ENCODE measurements at places on chromosomes 5 and 9. TPM values are rescaled to one million over a fixed set of nuclear protein-coding genes. Genes with fewer than 3 reads are reported as not detected.
A peak's percentile ranks its signal among the peaks of the same experiment; 100 is the strongest.

The TEK gene
- not detected for total RNA-seq

The TTC1 gene
- 66.4 TPM for total RNA-seq

The LCN15 gene
- not detected for total RNA-seq

DNA sequence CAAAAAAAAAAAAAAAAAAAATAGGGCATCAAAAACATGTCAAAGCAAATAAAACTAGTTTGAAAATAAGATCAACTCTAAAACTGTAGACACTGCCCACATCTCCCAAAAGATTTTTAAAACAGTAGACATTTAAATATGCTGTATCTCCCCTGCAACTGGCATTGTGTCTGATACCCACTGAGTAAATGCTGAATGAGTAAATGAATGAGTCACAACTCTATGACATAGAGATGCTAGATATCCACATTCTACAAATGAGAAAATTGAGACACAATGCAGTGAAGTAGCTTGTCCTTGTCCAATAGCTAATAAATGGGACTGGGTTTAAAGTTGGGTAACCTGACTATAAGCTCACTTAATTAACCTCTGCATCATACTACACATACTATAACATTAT is 14.1 kb upstream of the MAP1B start:
- DNase-seq = no peak

- no peak for DNase-seq
Observed at GRCh38 chr9:33161589-33162132, 5.5 kb downstream of the B4GALT1 start.

GRCh38 chr5:88925692-88926490 is 42.9 kb upstream of the MEF2C start:
- DNase-seq = no peak

The CCL21 gene
- total RNA-seq = not detected

DNA sequence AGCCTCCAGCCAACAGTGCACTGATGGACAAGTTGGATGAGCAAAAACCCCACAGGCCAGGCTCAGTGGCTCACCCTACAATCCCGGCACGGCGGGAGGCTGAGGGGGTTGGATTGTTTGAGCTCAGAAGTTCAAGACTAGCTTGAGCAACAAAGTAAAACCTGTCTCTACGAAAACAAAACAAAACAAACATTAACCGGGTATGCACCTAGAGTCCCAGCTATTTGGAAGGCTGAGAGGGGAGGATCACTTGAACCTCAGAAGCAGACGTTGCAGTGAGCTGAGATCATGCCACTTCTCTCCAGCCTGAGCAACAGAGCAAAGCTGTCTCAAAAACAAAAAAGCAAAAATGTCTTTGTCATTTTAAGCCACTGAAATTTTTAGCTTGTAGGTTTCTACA is 55.1 kb upstream of the DMRT1 start:
- DNase-seq = no peak

The DEPDC1B gene
- 63.1 TPM for total RNA-seq

The C5 gene
- 12.3 TPM for total RNA-seq

- no peak for DNase-seq
Observed at GRCh38 chr9:37677435-37677834, 26.7 kb downstream of the FRMPD1 start.

- no peak for DNase-seq
Observed at GRCh38 chr5:148834689-148835088, 8.3 kb downstream of the ADRB2 start.

DNA sequence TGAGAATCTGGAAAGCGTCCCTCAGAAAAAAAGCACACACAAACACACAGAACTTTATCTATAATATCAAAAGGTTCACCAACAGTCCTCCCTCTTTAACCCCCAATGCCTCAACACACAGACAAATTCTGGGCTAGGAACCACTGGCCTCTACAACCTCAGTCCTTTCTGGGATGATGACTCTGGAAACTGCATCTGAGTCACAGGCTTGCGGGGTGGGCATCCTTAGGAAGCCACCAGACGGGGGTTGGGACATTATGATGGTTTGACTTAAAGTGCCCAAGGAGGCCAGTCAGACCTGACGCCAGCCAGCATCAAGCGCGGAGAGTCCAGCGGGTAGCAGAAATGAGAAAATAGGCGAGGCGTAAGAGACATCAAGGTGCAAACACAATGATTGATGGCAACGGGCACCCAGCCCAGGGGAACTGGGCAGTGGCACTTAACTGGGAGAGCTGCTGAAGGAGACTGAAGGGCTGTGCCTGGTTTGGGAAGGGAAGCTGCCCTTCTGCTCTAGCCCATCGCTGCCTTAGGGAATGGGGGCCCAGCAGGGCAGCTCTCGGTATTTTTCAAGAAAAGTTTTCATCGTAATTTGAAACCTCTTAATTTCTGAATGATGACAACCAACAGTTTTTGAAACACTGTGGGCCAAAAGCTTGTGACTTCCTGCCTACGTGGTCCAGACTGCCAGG is 20.7 kb downstream of the SPRY4 start:
- DNase-seq = no peak

DNA sequence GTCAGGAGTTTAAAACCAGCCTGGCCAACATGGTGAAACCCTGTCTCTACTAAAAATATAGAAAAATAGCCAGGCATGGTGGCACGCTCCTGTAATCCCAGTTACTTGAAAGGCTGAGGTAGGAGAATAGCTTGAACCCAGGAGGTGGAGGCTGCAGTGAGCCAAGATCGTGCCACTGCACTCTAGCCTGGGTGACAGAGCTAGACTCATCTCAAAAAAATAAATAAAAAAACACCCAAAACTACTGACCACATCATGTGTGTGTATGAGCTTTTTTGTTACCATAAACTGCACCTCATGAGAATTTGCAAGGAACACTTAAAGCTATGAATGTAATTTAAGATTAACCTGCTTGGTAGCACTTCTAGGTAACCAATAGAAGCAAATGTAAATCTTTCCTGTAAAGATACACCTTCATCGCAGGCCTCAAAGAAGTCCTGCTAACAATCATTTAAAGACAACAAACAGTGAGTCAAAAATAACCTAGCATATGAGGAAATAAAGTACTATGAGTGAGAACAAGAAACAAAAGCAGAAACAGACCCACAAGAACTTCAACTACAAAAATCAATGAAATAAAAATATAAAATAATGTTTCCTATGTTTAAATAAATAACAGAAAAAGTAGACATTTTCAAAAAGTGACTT is 13.0 kb downstream of the SLC38A9 start:
- DNase-seq = no peak

The PCDHB16 gene
- total RNA-seq = 0.66 TPM

DNA sequence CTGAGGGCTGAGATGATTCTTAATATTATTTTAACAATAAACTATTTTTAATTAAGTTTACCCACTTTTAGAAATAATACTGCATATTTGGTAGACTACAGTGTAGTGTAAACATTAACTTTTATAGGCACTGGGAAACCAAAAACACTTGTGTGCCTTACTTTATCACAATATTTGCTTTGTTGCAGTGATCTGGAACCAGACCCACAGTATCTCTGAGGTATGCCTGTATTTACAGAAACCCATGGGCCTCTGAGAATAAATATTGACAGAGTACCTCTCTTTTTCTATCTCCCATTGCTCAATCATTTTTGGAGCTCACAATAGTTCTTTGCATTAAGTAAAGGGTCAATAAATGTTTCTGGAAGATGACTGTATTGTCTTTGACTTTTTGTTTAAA is 73.3 kb downstream of the SLCO4C1 start:
- DNase-seq = no peak

DNA sequence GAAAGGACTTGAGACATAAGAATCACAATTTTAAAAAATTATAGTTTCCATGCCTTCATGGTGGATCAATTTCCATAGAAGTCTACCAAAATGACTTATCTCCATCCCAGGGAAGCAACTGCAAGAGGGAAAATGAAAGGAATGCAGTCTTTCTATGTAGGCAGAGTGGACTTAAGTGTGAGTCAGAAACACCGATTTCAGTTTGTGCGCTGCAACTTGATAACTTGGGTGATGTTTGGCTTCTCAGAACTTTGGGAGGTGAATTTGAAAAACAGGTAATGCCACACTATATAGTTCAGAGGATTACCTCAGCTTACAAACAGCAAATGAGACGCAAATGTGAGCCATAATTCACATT is 708 bp upstream of the CSNK1G3 start:
- DNase-seq = peak; percentile 15

The FOXI1 gene
- not detected for total RNA-seq

The CAMK4 gene
- 19.4 TPM for total RNA-seq

- peak; percentile 84 for DNase-seq
Observed at GRCh38 chr9:128438343-128439109, 17.3 kb upstream of the ODF2 start.

GRCh38 chr5:13107537-13107936 is 837.0 kb downstream of the DNAH5 start:
- no peak for DNase-seq

The ZNF300 gene
- total RNA-seq = 9.1 TPM

The LCN10 gene
- 0.33 TPM for total RNA-seq

GRCh38 chr5:123651234-123651633 is 139.3 kb downstream of the CSNK1G3 start:
- DNase-seq = no peak

GRCh38 chr5:36147681-36148080 is 4.0 kb downstream of the LMBRD2 start:
- no peak for DNase-seq

- DNase-seq = no peak
Observed at GRCh38 chr9:124137944-124138335, 119.8 kb upstream of the NEK6 start.

- no peak for DNase-seq
Observed at GRCh38 chr5:108303086-108303485, 78.8 kb downstream of the FBXL17 start.

The COL27A1 gene
- 20.1 TPM for total RNA-seq

The DNM1 gene
- 30.8 TPM for total RNA-seq

The OLFML2A gene
- total RNA-seq = 0.88 TPM

GRCh38 chr9:75930730-75931321 is 40.4 kb downstream of the PCSK5 start:
- DNase-seq = no peak

- DNase-seq = no peak
Observed at GRCh38 chr5:158820891-158821290, 278.8 kb downstream of the EBF1 start.

DNA sequence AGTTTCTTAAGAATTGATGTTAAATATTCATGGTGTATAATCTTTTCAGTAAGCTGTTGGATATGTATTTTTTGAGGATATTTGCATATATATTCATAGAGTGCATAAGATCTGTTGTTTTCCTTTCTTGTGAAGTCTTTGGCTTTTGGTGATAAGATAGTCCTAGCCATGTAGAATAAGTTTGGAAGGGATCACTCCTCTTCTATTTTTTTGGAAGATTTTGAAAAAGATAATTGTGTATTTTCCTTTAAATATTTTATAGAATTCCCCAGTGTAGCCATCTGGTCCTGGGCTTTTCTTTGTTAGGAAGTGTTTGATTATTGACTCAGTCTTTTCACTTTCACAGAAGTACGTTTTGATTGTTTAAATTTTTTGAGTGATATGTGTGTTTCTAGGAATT is 318.8 kb upstream of the CDH10 start:
- no peak for DNase-seq

The GMCL2 gene
- not detected for total RNA-seq

GRCh38 chr5:370959-371810 is 49.7 kb downstream of the AHRR start:
- DNase-seq = no peak

DNA sequence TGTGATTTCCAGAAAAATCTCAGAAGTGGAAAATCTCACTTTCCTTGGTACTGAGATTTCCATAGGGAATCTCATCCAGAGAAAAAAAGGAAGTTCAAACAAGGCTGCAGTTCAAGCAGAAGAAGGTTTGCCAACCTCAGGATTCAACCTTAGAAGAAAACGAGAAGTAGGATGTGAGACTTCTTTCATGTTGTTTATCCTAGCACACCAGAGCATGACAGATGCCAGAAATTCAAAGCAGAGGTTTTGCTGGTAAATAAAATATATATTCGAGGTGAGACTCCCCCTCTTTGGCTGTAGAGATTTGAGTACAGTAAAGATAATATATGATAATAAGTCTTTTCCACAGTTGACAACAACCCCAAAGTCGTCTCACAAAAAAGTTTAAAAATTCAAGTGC is 116.9 kb upstream of the SMC2 start:
- DNase-seq = no peak

The KIAA0825 gene
- total RNA-seq = 1.9 TPM

GRCh38 chr5:145463634-145464033 is 371.5 kb downstream of the PRELID2 start:
- no peak for DNase-seq

The PCDHB4 gene
- not detected for total RNA-seq

DNA sequence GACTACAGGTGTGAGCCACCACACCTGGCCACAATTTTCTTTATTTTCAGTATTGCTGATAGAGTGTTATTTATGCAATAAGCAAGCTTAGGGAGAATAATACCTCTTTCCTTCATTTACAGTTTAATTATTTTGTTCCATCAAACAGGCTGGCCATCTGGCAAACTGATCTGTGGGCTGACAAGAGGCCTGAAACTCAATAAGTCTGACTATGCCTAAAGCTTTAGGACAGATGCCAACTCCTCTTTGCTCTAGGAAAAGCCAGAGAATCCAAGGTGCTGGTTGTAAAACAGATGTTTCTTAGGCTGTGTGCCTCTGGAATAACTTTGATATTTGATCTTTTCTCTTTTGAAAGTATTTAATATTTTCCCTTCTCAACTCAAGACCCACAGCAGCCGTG is 98.4 kb downstream of the TARS1 start:
- no peak for DNase-seq

Data from Calu3 (cell line).